Iris pigment epithelial cell (primary cell): ENCODE measurements at places on chromosomes 11 and 22.

DNA sequence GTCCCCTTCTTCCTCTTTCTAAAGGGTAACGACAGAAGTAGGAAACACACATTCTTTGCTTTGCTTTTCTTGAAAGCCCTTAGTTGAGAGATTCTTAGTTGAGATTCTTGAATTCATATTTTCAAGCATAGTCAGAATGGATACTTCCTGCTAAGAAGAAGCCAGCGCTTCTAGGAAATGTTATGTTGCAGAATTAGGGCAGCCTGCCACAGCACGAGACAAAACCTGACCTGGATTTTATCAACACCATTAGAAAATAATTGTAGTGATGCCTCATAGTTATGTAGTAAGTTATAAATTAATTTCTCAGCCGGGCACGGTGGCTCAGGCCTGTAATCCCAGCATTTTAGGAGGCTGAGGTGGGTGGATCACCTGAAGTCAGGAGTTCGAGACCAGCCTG lies 37.9 kb upstream of the NUP160 start:
- DNase-seq: peak; percentile 87

- DNase-seq: no peak
These were observed 1060.8 kb downstream of the OPCML start for GRCh38 chr11:132471466-132471865.

DNA sequence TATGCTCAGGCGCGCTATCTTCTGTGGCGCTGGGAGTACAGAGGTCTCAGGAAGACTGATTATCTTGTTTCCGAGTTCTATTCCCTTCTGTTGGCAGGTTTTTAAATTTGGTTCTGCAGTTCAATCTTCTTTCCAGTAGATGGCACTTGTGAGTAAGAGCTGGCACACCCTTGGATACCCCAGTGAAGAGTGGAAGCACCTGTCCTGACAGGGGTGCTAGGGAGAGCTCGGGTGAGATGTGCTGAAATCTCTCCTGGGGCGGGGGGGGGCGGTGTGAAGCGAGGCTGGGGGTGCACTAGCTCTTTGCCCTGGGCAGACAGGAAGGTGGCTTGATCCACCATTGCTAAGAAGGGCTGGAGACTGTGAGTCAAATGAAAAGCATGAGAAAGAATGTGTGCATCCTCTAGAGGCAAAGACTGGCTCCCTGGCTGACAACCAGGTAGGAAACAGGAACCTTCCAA lies 679.9 kb upstream of the CCDC179 start:
- peak; percentile 52 for DNase-seq

DNA sequence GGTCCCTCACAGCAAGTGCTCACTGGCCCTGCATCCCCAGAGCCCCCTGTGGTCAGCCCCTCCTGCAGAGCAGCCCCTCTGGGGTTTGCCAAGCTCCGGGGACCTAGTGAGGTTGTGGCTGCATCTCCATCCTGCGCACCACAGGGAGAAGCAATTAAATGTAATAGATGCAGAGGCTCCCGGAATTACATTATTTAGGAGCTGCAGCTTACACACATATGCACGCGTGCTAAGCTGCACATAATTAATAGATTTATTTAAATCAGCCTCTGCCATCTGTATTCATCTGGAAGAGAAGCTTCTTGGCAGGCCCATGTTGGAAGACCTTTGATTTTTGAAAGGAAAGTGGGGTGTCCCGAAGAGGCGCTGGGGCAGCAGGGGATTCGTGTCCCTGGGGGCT lies 1271.5 kb downstream of the BRD1 start:
- DNase-seq: no peak

GRCh38 chr11:112949781-112950575 lies 11.2 kb upstream of the NCAM1 start:
- no peak for DNase-seq

DNA sequence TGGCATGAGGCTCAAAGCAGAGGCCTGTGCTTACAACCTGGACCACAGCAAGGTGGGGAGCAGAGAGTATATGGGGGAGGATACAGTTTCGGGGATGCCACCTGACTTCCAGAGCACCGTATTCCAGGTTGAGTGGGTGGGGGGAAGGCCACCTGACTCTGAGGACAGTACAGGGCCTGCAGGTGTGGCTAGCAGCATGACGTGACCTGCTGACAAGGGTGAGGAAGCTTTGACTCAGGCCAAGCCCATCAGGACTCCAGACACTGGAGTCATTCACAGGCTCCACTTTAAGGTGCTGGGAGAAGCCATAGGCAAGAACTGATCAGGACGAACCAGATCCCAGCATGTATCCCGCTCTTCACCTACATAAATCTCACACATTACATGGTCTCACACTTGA lies 34.6 kb upstream of the CRTAM start:
- DNase-seq: no peak

GRCh38 chr11:120759046-120759445 lies 247.5 kb downstream of the GRIK4 start:
- no peak for DNase-seq

DNA sequence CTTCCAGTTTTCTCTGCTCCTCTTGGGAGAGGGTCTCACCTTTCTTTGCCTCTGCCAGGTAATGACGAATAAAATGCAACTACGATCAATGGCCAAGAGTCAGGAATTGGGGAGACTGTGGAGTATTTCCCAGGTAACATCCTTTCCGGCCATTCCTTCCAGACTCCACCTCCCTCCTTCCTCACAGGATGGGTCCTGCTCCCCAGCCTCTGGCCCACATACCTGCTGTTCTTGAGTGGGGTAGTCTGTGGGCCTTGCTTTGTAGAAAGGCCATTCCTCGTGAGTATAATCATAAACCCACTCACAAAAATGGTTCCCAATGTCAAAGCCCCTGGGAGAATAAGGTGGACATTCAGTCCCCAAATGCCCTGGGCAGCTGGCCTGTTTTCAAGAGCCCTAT lies 1.5 kb upstream of the CPT1B start:
- DNase-seq: no peak

DNA sequence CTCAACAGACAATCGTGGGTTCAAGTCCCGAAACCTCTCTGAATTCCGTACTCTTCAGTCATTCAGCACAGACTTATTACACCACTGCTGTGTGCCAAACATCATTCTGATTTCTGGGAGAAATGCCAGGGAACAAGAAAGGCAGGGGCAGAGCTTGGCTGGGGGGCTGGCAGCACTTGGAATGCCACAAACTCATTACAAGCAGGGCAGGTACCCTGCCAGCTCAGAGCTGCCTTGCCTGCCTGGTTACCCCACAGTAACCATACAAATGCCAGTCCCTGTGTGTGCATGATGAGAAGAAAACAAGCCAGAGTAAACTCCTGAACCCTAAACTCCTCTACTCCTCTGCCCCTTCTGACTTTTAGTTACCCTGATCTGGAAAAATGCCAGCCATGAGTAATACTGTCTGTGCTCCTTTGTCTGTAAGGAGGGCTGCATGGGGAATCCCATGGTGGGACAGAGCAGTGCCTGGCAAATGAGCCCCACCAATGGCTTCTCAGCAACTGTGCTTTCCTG lies 6.9 kb upstream of the RAD9A start:
- DNase-seq: peak; percentile 53
